ENCODE measurements at places on chromosomes 2 and 18.

GRCh38 chr18:79852561-79853302 is 55.0 kb downstream of the KCNG2 start:
- no peak for DNase-seq

- DNase-seq = no peak
These were observed 408.9 kb downstream of the RIT2 start for GRCh38 chr18:42706618-42707017.

DNA sequence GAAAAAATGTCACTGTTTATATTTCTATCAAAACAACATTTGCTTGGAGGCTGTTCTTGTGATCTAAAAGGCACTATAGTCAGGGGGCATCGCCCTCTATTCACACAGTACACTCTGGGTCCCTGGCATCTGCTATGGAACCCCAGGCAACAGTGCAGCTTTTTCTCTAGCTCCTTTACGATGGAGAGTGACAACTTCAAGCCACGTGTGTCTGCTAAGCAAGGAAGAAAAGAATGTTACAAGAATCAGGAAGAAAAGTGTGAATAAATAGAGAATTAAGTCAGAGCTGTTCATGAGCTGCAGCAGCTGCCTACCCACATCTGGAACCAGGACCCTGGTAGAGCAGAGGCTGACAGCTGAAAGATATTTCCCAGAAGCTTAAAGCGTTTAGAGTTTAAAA is 11.2 kb downstream of the RND3 start:
- DNase-seq = no peak

DNA sequence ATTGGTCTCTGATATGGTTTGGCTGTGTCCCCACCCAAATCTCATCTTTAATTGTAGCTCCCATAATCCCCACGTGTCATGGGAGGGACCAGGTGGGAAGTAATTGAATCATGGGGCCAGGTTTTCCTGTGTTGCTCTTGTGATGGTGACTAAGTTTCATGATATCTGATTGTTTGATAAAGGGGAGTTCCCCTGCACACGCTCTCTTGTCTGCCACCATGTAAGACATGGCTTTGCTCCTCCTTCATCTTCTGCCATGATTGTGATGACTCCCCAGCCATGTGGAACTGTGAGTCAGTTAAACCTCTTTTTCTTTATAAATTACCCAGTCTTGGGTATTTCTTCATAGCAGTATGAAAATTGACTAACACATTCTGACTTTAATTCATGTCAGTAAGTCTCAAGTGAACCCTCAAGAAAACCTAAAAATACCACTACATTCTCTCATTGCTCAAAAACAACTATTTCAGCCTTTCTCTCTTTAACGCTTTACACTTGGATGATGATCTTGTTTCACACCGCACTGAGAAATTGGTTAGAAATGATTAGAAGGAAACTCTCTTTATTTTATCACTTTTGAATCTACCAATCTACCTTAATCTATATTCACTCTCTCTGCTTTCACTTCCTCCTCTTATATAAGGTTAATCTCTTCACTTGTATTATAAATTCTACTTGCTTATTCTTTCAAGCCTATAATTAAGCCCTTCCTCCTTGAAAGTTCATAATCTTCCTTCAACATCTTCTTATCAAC is 110.1 kb downstream of the GALR1 start:
- no peak for DNase-seq

DNA sequence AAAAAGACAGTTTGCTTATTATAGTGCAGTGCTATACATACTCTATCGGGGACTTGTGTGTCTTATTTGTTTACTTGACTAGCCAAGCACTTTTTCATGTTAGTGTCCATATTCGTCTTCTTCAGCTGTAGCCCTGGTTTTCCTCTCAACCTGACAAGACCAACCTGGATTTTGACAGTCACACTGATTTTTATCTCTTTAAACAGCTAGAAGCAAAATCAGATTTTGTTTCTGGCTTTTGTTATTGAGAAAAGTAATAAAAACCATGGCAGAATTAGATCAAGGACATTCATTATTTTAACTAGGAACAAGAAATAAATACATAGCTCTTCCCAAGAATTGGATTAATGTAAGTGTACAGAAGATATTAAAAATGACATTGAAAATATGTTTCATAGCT is 56.8 kb downstream of the SPATS2L start:
- DNase-seq = no peak

DNA sequence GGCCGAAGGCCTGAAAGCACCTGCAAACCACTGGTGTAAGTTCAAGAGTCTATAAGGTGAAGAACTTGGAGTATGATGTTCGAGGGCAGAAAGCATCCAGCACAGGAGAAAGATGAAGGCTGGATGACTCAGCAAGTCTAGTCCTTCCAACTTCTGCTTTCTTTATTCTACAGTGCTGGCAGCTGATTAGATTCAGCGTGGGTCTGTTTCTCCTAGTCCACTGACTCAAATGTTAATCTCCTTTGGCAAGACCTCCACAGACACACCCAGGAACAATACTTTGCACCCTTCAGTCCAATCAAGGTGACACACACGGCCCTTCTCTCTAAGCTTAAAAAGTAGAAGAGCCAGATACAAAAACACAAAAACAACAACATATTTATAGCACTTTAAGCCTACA is 43.4 kb downstream of the NMS start:
- no peak for DNase-seq
